ENCODE measurements at places on chromosomes 3 and 15.
A peak's percentile ranks its signal among the peaks of the same experiment; 100 is the strongest.

DNA sequence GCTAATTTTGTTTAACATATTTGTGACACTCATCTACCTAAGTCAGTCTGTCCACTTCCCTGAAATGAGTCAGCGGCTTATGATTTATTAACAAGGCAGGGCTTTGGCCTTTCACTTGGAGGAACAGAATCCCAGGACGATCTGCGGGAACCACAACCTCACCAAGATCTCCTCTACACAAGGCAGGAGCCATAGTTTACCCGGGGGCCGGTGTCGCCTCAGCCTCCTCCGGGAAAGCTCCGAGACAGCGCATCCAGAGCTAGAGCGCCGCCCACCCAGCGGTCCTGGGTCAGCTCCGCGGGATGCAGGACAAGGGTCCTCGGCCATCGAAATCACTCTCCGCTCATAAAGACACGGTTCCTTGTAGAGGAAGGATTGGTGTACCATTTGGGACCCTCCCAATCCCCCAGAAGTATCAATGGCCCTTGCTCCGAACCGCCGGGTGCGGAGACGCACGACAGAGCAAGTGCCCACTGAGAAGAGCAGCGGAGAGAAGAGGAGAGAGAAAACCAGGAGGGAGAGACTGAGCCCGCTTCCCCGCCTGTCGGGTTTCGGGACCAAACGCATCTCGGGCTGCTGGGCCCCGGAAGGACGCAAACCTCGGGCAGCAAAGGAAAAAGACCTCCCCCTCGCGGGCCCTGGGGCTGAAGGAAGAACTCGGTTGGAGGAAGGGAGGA is 13.1 kb upstream of the ALCAM start:
- peaks cover 6% of the 10 kb centered on the region for H3K27me3 ChIP-seq
- H3K4me1 ChIP-seq, result peaks cover 17% of the 10 kb centered on the region
- H3K4me3 ChIP-seq, result peak overlapping the region; percentile 84
- DNase-seq, result peak; percentile 61

DNA sequence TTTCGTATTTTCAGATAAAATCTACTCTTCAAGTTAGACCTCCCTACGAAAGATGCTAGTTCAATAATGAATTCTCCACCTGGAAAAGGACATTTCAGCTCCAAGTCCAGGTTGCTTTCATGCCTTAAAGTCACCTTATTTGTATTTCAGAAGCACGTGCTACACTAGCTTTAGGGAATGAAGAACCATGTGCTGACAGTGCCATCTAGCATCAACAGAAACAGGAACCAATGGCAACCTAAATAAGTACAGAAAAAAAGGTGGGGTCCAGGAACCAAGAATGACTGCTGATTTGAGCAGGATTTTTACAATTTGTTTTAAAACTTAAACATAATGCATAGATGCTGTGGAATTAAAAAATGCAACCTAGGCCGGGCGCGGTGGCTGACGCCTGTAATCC is 77.6 kb upstream of the SNRPN start:
- H3K36me3 ChIP-seq, result peaks cover 10% of the 10 kb centered on the region
- no peak overlapping the region for H3K4me3 ChIP-seq
- DNase-seq, result no peak
- peaks cover 2% of the 10 kb centered on the region for H3K4me1 ChIP-seq

DNA sequence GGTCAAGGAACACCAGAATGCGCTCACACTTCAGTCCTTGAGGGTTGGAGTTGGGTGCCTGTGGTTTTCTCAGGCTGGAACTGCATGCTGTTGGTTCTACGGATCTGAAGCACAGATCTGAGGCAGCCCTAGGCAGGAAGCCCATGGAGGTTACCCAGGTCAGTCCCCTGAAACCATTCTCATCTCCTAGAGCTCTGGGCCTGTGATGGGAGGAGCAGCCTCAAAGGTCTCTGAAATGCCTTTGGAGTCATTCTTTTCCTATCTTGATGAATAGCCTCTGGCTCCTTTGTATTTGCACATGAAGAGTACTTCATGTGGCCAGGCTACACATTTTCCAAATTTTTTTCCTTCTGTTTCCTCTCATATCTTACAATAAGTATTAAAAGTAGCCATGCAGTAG is 179.3 kb upstream of the UBE2E1 start:
- H3K4me3 ChIP-seq, result no peak overlapping the region
- no peak for DNase-seq
- H3K27me3 ChIP-seq, result no peaks in the 10 kb centered on the region
- H3K27ac ChIP-seq, result no peak overlapping the region
- H3K36me3 ChIP-seq, result peaks cover 6% of the 10 kb centered on the region

GRCh38 chr3:125125821-125126245 is 70.0 kb upstream of the HEG1 start:
- H3K27ac ChIP-seq, result no peak overlapping the region
- H3K4me1 ChIP-seq, result peaks cover 23% of the 10 kb centered on the region
- no peak for DNase-seq
- no peaks in the 10 kb centered on the region for H3K27me3 ChIP-seq

GRCh38 chr3:173730391-173730790 is 332.8 kb downstream of the NLGN1 start:
- no peaks in the 10 kb centered on the region for H3K36me3 ChIP-seq
- peaks cover 8% of the 10 kb centered on the region for H3K4me1 ChIP-seq
- no peaks in the 10 kb centered on the region for H3K27me3 ChIP-seq
- H3K27ac ChIP-seq, result no peak overlapping the region

Data from glutamatergic neuron (in vitro differentiated cells).